SK-N-SH (cell line): ENCODE measurements at places on chromosomes 12 and 14.

DNA sequence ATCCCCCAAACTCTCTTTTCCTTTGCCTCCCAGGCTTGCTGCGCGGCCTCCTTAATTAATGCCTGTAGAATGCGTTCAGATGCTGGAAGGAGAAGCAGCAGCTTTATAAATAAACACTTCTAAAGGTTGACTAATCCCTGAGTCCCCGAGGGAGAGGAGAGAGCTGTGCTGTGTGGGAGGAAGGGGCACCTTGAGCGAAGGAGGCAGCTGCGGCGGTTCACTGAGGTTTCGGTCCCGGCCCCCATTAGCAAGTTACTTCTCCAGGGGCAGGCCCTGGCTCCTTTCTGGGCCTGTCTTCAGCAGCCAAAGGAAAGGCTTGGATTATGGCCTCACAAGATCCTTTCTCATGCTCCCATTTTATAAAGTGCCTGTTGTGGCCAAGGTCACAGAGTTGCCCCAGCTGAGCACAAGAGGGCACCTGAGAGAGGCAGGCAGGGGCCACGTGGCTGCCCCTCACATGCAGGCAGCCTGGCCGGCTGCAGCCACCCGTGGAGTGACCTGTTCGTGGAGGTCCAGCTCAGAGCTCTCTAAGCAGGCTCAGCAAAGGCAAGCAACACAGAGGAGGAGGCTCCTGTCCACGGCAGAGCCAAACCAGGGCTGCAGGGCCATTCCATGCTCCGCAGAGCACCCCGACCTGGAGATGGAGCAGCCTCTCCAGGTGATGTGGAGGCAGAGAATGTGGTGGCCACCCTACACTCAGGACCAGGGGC lies 15.0 kb upstream of the CACNA2D4 start:
- DNase-seq: no peak

DNA sequence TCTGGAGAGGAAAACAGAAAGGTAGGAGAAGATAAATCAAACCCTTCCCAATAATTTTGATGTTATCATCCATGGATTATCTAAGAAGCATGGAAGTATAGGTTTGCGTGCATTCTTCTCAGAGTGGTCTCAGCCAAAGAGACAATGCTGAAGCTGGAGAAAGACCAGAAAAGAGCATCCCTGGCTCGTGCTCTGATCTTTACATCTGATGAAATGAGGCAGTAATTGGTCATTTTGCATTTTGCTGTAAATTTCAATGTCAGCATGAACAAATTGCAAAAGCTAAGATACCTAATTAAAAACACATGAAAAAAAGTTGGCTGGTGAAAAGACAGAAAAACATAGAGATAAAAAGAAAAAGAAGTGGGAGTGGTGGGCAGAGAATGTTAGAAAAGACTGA lies 252.4 kb downstream of the ITPR2 start:
- DNase-seq: peak; percentile 11

DNA sequence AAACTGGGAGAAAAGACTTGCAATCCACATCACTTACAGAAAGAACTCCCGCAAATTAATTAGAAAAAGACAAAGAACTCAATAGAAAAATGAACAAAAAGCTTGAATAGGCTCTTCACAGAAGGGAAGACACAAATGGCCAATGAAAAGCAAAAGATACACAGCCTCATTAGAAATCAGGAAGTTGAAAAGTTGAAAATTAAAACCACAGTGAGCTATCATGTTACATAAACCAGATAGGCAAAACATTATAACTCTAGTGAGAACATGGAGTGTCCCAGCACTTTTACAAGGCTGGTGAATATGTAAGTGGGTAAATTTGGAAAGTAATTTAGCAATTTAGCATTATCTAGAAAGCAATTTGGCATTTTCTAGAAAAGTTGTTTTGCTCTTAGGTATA lies 158.4 kb upstream of the RASSF8 start:
- no peak for DNase-seq

GRCh38 chr14:105168979-105169507 lies 467 bp upstream of the JAG2 start:
- peak; percentile 84 for DNase-seq

DNA sequence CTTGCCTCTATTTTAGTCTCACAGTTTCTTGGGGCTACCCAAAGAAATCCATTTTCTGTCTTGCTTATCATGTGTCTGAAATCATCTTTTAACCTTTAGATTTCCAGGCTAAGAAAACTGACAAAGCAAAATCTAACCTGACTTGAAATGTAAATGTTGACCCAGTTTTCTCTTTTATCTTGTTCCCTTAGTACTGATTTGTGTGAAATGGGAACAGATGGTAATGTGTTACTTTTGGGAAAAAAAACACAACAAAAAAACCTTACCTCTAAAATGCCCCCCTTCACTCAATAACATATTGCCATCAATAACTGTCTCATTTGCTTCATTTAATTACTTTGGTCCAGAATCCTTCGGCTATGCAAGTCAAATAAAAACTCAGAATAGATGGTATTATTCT lies 383.2 kb upstream of the DCN start:
- DNase-seq: no peak

DNA sequence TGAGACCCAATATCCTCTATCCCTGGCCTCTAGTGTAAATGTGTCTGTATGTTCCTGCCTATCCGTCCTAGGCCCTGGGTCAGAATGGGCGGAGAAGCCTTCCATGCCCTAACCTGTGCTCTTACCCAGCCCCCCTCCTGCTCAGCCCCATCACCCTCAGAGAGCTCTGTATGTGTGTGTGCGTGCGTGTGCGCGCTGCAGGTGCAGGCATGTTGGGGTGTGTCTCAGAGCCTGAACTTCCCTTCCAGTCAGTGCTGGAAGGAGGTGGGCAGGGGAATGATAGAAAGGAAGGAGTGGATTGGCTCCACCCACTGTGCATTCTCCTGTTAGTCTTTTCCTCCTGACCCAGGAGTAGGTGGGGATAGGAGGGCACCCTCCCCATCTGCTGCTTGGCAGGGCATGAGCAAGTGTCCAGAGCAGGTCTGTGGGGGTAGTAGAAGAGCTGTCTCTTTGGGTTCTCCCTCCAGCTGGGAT lies 7.2 kb downstream of the NAB2 start:
- DNase-seq: peak; percentile 10

DNA sequence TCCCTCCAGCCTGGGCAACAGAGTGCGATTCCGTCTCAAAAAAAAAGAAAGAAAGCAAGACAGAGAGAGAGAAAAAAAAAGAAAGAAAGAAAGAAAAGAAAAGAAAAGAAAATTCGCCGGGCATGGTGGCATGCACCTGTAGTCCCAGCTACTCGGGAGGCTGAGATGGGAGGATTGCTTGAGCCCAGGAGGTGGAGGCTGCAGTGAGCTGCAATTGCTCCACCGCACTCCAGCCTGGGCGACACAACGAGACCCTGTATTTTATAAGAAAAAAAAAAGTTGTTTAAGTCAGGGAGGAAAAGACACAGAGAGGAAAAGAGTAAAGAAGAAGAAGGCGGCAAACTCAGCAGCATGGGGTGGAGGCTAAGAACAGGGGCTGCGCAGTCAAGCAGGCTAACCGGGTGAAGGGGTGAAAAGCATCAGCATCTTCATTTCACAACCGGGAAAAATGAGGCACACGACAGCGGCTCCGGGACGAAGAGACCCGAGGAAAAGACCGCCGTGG lies 557 bp upstream of the FICD start:
- no peak for DNase-seq

- peak; percentile 14 for DNase-seq
Observed at GRCh38 chr14:87049950-87050349, 943.0 kb downstream of the GALC start.

- peak; percentile 90 for DNase-seq
Observed at GRCh38 chr12:3135522-3136461, 58.6 kb downstream of the TSPAN9 start.

GRCh38 chr14:60654334-60654821 lies 5.1 kb upstream of the SIX1 start:
- DNase-seq: peak; percentile 44

DNA sequence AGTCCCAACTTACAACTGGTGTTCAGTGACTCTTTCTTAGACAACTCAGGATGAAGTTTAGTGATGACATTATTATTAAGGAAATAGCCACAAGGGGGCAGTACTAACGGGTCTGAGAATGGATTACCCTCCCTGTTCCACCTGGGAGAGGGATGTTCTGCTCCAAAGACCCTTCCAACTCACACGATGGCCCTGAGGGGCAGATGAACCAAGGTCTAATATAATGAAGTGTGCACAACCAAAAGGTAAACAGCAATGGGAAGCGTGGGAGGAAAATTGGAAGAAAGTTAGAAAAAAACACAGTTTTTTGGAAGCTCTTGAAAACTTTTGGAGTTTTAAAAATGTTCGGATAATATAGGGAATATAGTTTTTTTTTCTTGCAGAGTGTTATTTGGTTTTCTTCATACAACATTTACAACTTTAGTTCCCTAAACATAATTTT lies 24.0 kb downstream of the FGF6 start:
- DNase-seq: peak; percentile 82

DNA sequence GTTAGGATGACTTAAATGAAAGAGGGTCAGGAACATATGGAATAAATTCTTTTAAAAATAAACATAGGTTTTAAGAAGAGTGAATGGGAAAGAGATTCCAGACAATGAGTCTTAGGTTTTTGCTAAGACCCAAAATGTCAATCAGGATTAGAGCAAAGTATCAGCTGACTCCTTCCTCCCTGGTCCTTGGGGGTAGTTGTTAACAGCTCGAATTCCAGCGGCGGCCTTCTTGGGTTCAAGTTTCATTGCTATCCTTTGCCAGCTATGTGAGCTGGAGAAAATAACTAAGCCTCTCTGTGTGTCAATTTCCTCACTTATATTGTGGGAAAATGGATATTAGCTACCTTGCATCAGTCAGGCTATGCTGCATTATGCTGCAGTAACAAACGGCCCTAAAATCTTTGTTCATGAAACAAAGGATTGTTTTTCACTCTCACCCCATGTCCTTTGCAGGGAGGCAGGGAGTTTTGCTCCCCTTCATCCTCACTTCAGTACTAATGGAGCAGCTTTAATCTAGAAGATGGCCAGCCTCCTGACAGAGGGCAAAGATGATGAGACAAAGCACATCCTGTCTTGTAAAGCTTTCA lies 83.8 kb upstream of the RFLNA start:
- no peak for DNase-seq

DNA sequence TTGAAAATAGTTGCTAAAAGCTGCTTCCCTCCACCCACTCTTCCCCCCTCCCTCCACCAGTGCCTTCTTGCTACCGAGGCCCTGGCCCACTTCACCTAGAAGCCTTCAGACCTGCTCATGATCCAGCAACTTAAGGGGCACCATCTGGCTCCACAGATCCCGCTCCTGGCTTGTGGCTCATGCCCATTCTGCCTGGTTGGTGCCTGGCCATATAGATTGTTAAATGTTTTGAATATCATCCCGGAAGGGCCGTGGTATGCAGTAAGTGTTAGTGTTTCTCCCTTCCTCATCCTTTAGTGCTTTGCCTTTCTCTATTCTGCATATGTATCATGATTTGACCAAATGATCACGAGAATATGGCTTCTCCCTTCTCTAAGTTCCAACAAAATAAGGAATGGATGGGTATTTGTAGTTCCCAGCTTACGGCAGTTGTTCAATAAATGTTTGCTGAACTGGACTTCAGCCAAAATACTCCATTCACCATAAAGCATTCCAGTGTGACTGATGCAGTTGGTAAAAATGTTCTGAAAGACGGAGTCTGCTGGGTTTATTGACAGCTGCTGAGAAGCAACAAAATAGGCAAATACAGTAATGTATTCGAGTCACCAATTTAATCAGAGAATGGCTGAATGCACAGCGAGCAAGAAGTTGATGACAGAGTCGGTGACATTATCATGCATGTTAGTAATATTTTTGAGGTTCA lies 30.7 kb downstream of the GRIP1 start:
- no peak for DNase-seq

DNA sequence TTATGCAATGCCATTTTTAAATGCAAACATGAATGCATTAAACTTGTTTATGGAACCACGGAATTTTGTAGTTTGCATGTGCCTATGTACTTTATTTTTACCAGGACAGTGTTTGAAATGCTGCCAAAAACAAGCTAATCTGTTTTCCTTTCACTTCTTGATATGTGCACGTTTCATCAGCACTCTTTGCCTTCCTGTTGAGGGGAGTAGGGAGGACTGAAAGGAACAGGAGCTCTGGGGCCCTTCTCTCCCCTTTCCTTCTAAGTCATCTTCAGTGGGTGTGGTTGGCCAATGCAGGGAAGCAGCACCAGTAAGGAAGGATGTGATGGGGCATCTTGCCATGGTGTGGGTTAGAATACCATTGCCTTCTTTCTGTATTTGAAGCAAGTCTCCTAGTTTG lies 12.1 kb upstream of the PPP4R4 start:
- DNase-seq: no peak

DNA sequence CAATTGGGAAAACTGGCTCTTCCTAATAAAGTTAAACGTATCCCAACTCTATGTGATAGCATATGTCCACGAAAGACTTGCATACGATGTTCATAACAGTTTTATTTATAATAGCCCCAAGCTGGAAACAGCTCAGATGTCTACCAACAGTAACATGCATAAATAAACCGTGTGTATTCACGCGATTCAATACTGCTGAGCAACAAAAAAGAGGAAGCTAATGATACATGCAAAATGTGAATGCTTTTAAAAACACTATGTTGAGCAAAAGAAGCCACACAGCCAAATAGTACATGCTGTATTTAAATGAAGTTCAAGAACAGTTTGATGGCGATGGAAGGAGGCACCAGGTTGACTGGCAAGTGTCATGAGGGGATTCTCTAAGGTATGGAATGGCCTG lies 55.7 kb downstream of the TRIM9 start:
- no peak for DNase-seq

GRCh38 chr12:89437231-89437630 lies 84.9 kb upstream of the DUSP6 start:
- no peak for DNase-seq

DNA sequence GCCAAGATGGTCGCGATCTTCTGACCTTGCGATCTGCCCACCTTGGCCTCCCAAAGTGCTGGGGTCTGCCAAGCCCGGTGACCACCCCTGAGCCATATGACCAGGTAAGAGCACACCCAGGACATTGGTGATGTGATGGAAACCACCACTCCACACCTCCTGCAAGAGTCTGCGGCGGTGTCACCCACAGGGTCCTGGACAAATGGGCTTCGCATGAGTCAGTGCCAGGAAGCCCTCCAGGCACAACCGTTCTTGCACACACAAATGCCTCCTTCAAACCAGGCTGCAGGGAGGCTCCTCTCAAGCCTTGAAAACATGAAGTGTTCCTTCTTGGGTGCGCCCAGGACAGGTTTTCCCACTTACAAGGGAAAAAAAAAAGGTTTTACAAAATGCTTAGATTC lies 16.6 kb downstream of the PITPNM2 start:
- no peak for DNase-seq

DNA sequence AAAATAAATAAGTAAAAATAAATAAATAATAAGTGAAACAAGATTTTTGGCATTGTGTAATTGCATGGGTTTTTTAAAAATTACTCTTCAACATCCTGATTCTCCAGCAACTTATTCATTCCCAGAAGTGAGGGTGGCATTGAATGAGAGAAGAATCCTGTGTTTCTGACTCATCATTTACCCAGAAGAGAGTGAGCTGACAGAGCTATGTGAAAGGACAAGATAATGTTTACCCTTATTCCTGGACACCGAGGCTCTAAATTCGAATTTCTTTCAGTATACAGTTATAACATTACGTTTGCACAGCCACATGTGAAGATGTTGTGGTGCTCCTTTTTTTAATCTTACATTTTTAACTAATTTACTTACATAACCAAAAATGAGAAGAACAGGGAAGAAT lies 36.4 kb downstream of the BBS10 start:
- no peak for DNase-seq
